Endothelial cell of coronary artery (primary cell): ENCODE measurements at places on chromosomes 12 and 14. TPM values are rescaled to one million over a fixed set of nuclear protein-coding genes. Genes with fewer than 3 reads are reported as not detected.

The FOXA1 gene
- total RNA-seq, result 0.09 and 2.0 TPM in 2 replicates

The SPPL3 gene
- total RNA-seq, result 4.4 and 7.6 TPM in 2 replicates

The FOXG1 gene
- under 0.01 TPM in 1 of 2 replicates, not detected in the other for total RNA-seq

The SDSL gene
- 6.8 and 7.0 TPM in 2 replicates for total RNA-seq

The GPR137C gene
- 0.45 and 0.94 TPM in 2 replicates for total RNA-seq
